ENCODE measurements at places on chromosomes 2 and 18.
A peak's percentile ranks its signal among the peaks of the same experiment; 100 is the strongest.

DNA sequence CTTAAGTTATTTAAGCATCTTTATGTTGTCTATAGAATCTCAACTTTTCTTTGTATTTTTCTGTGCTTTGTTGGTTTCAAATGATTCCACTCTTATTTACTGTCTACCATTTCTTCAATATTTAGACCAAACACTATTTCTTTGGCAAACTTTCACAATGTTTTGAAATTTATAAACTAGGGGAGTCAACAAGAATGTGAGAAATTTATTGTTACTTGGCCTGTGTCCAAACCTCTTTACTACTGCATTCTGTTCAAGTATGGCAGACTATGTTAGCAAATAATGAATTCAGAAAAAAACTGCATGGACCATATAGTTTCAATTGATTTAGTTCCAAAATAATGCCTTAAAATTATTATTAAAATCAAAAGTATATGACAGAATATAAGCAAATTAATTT, 470.2 kb downstream of the FBXO15 start:
- no peak for DNase-seq

GRCh38 chr2:64214281-64215115, 70.3 kb upstream of the PELI1 start:
- DNase-seq = no peak

GRCh38 chr2:129757915-129758783, 221.3 kb upstream of the RAB6C start:
- no peak for DNase-seq

- peak; percentile 96 for DNase-seq
Observed at GRCh38 chr2:237691908-237692600, 64.7 kb downstream of the LRRFIP1 start.

DNA sequence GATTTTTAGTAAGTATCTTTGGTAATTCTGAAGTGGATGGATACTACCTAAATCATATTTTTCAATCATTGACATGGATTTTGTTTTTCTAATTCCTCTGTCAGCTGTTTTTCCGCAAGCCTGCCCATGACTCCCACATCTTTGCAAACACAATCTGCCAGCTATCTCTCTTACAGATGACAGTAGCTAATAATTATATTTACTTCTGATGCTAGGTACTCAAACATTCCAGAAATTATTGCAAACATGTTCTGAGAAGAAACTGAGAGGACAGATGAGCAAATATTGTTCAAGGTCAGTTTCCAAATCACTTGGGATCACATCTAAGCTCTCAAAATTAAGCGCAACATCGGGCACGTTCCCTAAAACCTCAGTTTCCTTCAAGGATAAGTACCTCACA, 270.0 kb upstream of the CDH19 start:
- no peak for DNase-seq

DNA sequence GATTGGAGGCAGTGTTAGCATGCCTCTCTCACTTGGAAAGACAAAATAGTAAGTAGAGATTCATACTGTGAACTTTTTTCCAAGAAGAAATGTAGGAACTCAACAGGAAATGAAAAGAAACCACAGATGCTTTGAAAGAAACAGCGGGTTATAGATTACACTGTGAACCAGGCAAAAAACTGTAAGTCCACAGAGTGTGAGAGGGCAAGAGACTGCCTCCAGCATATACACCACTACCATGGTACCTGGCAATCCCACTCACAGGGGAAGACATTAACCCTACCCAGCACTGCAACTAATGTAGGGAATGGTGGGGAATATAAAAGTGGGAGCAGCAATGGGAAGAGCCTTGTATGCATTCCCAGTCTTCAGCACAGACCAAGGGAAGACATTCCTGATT, 150.6 kb upstream of the GALNT5 start:
- no peak for DNase-seq

DNA sequence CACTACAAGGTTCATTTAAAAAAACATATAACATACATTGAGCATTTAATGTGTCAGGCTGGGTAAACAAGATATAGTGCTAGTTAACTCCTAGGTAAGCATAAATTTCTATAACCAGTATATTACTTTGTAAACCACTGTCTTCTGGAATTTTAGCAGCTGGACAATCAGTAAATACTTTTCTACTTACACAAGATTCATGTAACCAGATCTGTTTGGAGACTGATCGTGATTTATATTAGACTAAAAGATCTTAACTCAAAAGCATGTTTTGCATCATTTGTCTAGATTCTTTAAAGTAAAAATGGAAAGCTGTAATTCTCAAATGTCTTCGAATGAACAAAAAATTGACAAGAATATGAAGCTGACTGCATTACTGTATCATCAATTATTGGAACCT, 941 bp upstream of the SGO2 start:
- DNase-seq = no peak

- no peak for DNase-seq
Observed at GRCh38 chr18:12011199-12011956, 30.1 kb downstream of the IMPA2 start.

DNA sequence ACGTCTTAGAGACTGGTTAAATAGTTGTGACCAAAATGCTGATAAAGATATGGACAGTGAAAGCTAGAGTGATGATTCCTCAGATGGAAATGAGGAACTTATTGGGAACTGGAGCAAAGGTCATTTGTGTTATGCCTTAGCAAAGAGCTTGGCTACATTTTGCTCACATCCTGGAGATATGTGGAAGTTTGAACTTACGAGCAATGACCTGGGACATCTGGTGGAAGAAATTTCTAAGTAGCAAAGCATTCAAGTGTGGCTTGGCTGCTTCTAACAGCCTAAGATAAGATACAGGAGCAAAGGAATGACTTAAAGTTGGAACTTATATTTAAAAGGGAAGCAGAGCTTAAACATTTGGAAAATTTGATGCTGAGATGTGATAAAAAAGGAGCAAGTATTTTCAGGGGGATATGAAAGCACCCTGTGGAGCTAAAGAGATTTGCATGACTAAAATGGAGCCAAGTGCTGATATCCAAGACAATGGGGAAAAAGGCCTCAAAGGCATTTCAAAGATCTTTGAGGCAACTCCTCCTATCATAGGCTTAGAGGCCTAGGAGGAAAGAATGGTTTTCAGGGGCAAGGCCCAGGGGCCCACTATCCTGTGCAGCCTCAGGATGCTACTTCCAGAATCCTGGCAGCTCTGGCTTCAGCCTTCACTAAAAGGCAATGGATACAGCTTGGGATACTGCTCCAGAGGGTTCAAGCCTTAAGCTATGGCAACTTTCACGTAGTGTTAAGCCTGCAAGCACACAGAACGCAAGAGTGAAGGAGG, 124.1 kb upstream of the KLHL14 start:
- no peak for DNase-seq

DNA sequence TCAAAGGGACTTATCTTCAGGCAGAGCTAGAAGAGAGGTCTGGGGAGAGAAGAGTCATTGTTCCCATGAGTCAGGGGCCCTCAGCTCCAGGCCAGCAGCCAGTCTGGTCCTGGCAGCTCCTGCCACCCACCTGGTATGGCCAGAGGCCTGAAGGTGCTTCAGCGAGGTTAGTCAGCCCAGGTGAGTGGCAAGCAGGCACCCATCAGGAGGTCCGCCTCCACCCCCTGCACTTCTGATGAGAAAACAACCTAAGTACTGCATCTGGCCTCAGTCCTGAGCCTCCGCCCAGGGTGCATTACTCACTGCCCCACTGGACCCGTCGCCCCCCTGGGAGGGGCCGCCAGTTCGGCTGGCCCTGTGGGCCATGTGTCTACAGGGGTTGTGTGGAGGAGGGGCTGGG, 130.2 kb downstream of the INHBB start:
- no peak for DNase-seq

- DNase-seq = no peak
Observed at GRCh38 chr2:202778217-202778616, 93.3 kb downstream of the ICA1L start.

DNA sequence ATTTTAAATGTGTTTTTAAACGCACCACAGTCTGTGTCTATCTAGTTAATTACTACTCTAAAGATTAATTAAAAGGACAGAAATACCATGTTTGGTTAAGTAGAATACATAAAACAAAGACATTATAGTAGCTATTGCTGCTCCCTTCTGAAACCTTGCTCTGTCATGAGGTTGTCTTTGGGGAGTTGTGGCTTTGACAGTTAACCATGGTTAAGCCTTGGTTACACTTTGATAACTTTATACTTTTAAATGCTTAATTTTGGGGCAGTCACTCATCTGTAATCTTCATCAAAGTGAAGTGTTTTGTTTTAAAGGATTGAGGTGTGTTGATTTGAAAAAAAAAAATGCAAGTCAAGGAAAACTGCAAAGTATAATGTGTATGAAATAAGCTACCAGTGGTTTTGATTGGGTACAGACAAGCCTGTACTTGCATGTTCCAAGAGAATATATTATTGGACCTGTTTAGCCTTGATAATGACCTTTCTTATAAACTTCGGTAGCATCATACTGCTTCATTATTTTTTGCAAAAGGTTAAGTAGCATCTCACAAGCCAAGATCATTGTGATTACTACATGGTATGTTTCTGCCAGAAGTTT, 29.8 kb upstream of the TBR1 start:
- no peak for DNase-seq

- no peak for DNase-seq
Observed at GRCh38 chr2:25402477-25402876, 60.8 kb upstream of the DNMT3A start.

DNA sequence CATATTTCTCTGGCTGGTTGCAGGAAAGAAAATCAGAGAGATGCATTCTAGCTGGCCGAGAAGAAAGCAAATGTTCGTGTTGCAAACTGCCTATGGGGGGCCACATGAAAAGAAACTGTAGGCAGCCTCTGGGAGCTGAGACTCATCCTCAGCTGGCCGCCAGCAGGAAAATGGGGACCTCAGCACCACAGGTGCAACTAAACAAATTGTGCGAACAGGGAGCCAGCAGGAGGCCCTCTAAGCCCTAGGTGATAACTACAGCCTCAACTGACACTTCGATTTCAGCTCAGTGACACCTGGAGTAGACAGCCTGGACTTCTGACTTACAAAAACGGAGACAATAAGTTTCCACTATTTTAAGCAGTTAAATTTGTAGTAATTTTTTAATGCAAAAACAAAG, 107.3 kb downstream of the DTNB start:
- no peak for DNase-seq

GRCh38 chr2:128544321-128545037, 225.8 kb upstream of the HS6ST1 start:
- DNase-seq = no peak

GRCh38 chr2:158667586-158667985, 127.5 kb upstream of the DAPL1 start:
- DNase-seq = no peak

GRCh38 chr2:6297238-6297637, 568.5 kb downstream of the CMPK2 start:
- no peak for DNase-seq

DNA sequence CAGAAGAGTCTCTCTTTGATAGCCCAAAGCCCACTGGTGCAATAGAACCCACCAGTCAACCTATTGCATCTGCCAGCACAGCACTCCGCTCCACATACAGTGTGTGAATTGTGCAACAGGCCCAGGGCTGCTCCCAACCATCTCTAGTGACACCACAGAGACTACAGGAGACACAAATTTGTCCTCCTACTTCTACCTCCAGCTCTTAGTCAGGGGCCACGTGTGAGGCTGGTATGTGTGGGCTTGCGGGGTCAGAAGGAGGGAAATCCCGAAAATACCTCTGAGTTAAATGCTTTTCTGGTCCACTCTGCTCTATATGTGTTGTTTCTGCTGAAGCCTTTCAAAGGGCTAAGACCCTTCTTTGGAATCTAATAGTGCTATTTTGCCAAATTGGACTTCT, 18.0 kb downstream of the DGUOK start:
- no peak for DNase-seq
